ENCODE measurements at places on chromosomes 7 and 10. TPM values are rescaled to one million over a fixed set of nuclear protein-coding genes. Genes with fewer than 3 reads are reported as not detected.

Gene PVRIG
- not detected for total RNA-seq

Gene LRRD1
- total RNA-seq, result not detected

Gene GBX1
- not detected for total RNA-seq

Gene RPEL1
- total RNA-seq, result not detected

Gene MMP21
- not detected for total RNA-seq

Gene DNAH11
- total RNA-seq, result 0.17 TPM

Gene KLF6
- total RNA-seq, result 95.4 TPM

Gene NOD1
- 6.2 TPM for total RNA-seq

Gene CTNNA3
- not detected for total RNA-seq

Measured in mammary epithelial cell (primary cell).